CD4-positive, alpha-beta T cell (primary cell): ENCODE measurements at places on chromosomes 4 and X. TPM values are rescaled to one million over a fixed set of nuclear protein-coding genes. Genes with fewer than 3 reads are reported as not detected.

Gene LUZP4
- not detected for total RNA-seq

Gene LRIT3
- 0.14 TPM for total RNA-seq

Gene PRSS12
- total RNA-seq, result not detected

Gene PNPLA4
- 1.9 TPM for total RNA-seq

Gene RXFP1
- not detected for total RNA-seq

Gene HEPH
- not detected for total RNA-seq

Gene STPG2
- 0.22 TPM for total RNA-seq

Gene SLC6A14
- not detected for total RNA-seq

Gene PABPC1L2A
- total RNA-seq, result not detected

GRCh38 chrX:48025561-48025960, 18.8 kb downstream of the SPACA5 start:
- peak; percentile 76 for DNase-seq

DNA sequence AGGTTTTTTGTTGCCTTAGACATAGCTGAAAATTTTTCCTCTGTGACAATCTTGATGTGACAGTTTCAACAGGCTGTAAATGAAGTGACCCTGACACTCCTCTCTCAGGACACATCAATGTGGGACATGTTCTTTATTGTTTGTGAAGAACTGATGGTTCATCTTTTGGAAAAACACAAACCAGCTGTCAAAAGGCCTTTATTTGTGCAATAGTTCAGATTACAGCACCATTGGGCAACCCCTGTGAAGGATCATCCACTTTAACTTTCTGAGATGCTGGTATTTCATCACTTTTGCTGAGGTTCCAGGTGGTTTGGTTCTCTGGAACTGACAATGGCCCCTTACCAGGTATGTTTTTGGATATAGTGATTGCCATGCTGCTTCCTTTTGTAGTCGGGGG, 40.3 kb downstream of the OSTC start:
- DNase-seq, result no peak

DNA sequence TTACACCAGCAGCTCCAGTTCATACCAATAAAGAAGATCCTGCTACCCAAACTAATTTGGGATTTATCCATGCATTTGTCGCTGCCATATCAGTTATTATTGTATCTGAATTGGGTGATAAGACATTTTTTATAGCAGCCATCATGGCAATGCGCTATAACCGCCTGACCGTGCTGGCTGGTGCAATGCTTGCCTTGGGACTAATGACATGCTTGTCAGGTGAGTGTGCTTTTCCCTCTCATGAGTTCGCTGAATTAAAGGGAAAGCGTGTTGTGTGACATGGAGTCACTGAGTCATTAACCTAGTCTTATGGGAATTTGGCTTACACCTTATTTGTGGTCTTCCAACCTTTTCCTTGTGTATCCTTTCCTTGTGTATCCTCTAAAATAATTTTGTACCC, 15.9 kb downstream of the TMEM165 start:
- DNase-seq, result no peak

DNA sequence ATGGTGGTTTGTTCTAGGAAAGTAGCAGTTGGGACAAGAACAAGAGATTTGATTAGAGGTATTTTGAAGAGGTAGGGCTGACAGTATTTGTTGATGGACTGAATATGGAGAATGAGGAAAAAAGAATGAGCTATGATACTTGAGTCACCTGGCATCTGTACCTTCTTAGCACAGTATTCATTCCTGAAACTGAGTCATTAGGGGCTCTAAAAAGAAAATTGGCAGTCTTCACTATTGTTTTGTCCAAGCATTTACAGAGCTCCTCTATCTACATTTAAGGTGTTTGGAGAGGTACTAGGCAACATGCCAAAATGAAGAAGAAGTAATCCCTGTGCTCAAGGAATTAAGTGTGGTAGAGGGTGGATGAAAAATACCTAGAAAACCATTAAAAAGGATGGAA, 165.8 kb downstream of the SHROOM4 start:
- DNase-seq, result no peak

GRCh38 chr4:8180310-8181093, 18.6 kb upstream of the SH3TC1 start:
- DNase-seq, result no peak

DNA sequence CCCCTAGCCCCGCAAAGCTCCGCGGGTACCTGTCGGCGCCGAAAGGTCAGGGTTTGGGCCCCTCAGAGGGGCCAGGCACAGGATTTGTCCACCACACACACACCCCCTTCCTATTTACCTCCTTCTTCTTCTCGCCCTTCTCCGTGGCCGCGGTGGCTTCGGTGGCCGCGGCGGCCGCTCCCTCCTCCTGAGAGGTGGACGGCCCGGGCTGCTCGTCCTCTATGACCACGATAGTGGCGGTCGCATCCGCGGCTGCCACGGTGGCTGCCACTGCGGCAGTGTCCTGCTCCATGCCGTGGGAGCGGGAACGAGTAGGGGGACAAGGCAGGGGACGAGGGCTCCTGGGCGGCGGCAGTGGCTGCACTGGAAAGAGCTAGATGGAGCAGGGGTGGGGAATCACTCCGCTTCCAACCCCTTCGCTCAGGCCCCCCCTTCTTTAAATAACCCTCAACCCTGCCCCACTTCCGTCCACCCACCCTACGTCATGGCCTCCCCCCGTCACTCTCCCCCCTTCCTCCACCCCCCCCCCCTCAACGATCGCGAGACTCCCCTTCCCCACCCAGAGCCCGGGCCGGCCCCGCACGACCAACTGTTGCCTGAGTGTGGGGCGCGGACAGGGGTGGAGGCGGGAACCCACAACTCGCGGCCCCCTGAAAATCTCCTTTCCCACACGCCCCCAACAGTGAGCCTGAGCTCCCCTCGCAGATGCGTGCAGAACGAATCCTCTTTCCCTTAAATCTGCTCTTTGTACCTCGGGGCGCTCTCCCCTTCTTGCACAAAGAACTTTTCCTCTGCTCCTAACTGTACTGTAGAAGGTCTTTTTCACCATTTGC, at the start of gene SMARCA1:
SMARCA1 (minus strand) TSS at position 412 of the 833 bp plus-strand sequence; CDS start at position 292, 120 bp downstream.
- DNase-seq, result no peak

- DNase-seq, result no peak
These were observed 14.1 kb downstream of the FAT1 start for GRCh38 chr4:186709517-186709916.

- no peak for DNase-seq
These were observed 5.6 kb upstream of the BANK1 start for GRCh38 chr4:101784957-101785356.

DNA sequence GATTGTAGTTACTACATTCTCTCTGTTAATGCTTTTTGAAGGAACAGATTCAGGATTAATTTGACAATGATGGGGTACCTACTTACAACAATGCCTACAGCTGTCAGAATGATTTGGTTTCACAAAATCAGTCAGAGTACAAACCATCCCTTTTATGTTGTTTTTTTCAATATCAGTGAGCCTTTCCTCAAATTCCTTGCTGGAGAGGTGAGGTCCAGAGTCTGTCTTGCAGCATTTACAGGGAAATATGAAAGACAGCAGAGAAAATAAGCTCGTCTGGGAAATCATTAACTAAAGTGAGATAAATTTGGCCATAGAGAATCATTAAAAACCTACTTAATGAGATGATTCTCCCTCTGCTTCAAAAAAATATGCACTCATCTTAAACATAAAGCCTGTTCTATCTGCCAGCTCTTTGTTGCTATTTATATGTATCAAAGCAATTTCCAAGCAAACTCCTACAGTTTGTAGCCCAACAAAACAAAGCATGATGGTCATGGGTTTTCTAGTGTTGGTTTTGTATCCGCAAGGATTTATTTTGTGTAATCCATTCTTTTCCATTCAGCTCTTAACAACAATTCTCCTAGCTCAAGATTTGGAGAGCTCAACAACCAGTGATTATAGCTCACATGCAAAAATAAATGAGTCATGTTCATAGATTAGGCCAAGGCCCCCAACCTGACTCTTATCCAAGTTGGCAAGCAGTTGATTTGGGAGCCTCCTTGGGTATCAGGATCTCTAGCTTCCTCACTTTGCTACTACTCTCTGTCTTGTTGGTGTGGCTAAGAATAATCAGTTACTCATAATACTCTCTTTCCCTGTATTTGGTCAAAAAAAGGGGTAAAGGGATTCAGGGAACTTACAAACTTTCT, 222.6 kb downstream of the ENOX2 start:
- no peak for DNase-seq

GRCh38 chr4:6427439-6428090, 44.8 kb downstream of the PPP2R2C start:
- DNase-seq, result no peak

DNA sequence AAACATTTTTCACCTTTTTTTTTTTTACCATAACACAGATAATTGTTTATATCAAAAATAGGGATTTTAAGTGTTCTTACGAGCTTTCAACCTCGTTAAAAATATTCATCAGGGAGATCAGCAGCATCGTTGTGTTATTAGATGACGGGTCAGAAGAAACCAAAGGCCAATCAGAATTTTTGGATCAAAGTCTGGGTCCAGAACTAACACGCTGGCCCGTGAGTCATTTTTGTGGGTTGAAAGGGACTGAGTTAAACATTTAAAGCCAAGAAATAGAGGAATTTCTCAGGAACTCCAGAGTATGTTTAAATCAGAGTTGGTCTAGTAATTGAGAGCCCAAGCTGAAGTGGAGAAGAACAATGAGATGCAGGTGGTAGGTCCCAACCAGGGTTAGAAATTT, 170.8 kb downstream of the TLL1 start:
- no peak for DNase-seq

- no peak for DNase-seq
These were observed 220.5 kb upstream of the RPS6KA3 start for GRCh38 chrX:20487227-20487626.

DNA sequence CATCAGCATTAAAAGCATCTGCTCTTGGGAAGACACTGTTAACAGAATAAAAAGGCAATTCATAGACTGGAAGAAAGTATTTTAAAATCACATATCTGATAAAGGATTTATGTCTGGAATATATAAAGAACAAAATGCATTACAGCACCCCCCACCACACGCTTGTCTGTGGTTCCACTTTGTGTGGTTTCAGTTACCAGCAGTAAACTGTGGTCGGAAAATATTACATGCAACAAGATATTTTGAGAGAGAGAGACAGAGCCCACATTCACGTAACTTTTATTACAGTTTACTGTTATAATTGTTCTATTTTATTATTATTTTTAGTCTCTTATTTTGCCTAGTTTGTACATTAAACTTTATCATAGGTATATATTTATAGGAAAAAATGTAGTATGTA, 21.2 kb upstream of the PDE6B start:
- DNase-seq, result no peak

- no peak for DNase-seq
These were observed 6.6 kb downstream of the SMS start for GRCh38 chrX:21946925-21947641.

- DNase-seq, result no peak
These were observed 167.9 kb downstream of the CAMK2D start for GRCh38 chr4:113593400-113594230.

GRCh38 chr4:120158841-120159463, 92.3 kb upstream of the MAD2L1 start:
- DNase-seq, result no peak

DNA sequence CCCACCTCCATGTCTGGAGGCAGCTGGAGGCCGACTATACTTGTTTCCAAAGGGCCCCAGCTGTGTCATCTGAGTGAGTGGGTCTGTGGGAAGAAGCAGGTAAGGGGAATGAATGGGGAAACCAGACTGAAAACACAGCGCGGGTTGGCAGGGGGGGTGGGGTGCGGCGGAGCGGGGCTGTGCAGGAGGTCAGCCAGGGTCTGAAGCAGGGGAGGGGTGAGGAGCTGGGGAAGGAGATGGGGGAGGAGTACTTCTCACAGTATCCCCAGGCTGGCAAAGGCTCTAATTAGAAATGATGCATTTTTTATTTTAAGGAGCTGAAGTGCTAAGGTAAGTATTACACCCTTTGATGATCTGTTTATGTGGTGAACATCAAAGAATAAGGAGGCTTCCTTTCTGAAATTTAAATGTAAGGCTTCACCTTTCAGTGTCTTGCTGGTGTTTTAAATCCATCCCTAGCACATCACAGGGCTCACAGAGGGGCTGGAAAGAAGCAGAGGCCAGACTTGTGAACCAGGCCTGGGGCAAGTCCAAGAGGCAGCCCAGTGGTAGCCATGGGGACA, 37.5 kb downstream of the SMIM20 start:
- DNase-seq, result no peak

DNA sequence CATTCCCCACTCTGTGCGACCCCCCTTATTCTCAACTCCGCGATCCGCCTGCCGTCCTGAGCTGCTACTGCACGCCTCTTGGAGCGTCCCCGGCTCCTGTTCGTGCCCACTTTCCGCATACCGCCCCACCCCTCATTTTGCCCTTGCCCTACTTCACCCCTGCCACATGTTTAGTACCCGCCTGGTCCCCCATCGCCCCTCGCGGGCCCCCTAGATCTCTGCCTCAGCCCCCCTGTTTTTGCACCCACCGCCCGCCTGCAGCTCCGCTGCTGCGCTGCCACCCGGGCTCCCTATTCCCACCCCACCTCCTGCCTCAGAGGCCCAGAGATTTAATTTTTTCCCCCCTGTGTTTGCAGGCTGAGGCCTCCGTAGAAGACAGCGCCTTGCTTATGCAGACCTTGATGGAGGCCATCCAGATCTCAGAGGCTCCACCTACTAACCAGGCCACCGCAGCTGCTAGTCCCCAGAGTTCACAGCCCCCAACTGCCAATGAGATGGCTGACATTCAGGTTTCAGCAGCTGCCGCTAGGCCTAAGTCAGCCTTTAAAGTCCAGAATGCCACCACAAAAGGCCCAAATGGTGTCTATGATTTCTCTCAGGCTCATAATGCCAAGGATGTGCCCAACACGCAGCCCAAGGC, 1.4 kb downstream of the MAGED1 start:
- no peak for DNase-seq

DNA sequence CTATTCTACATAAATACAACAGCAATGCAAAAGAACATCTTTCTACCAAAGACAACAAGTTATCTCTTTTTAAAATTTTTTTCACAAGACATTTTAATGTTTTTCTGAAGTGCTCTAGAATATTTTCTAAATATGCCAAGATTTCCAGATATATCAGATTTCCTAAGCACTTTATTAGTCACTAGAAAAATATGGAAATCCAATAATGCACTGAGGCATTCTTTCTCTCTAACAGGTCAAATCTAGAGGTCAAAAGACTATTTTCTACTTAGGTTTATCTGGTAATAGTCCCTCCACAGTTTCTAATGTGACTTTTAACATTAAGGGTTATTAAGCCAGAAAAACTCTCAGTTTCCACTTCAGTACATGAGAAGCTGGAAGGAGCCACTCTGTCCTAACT, 1041.2 kb upstream of the INTU start:
- no peak for DNase-seq

- no peak for DNase-seq
These were observed 26.9 kb upstream of the TMPRSS11B start for GRCh38 chr4:68272380-68272779.

GRCh38 chr4:143441678-143442077, 71.8 kb upstream of the SMARCA5 start:
- no peak for DNase-seq
